ENCODE measurements at places on chromosomes 11 and 22.

- no peak for DNase-seq
Measured at GRCh38 chr22:48309836-48310235, 1517.8 kb downstream of the BRD1 start.

- no peak for DNase-seq
Measured at GRCh38 chr11:61353131-61354067, 8.3 kb downstream of the CYB561A3 start.

DNA sequence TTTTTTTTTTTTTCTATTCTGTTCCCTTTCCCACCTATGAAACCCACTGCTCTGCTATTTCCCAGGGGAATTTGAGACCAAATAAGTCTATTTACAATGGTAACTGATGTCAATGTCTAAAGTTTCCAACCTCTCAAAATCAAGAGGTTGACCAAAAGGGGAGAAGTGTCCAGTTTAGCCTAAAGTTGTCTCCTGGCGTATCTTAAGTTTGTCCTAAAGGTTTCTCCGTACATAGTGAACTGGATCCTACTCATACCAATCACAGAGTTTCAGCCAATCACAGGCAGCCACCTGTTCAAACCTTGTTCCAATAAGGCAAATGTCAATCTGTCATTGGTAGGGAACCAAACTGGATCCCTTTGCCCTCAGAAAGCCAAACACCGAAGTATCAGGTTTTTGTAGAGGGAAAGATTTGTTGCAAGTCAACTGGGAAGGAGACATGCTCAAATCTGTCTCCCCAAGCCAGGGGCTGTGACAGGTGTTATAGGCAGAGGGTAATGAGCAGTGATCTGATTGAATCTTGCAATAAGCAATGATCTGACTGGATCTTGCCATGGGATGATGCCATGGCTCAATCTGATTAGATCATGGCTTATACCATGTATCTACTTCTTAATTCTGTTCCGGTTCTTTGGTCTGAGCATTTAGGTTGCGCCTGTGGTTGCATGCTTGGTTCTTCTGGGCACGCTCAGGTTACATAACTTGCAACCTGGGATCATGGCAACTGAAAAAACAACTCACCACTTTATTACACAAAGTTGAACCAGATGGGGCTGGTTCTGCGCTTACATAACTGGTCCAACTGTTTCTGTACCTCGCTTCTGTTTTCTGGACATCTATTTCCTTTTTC is 1.1 kb upstream of the VPS37C start:
- DNase-seq = no peak

DNA sequence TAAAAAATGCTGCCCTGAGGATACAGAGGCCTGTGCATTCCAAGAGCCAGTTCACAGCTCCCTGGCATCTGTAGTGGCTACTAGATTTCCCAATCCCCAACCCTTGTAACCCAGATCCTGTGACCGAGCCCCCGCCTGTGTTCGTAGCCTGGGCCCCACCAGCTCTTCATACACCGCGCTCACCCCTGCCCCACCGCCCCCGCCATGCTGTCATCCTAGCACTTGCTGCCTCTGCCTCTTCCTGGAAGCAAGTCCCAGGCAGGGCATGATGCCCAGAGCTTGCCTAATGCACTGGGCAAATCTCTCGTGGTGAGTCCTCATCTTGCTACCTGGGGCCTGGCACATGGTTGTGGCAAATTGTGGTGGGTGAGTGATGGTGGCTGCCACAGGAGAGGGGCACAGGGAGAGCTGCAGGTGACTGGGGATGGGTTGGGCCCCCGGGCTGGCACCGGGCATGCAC is 7.1 kb downstream of the MGAT3 start:
- no peak for DNase-seq

DNA sequence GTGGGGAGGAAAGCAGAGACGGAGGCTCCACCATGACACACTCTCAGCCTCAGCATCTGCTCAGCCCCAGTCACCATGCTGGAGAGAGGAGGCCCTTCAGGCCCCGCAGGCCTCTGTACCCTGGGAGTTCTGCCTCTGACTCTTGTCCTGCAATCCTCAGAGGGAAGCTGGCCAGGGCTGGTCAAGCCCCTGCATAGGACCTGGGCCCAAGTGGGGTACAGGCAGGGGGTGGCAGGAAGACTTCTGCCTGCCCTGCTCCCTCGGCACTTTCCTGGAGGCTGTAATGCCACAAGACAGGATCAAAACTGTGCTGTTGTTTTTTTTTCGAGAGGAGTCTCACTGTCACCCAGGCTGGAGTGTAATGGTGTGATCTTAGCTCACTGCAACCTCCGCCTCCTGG is 33.7 kb downstream of the LRRC74B start:
- DNase-seq = no peak

- peak; percentile 50 for DNase-seq
Measured at GRCh38 chr11:44915621-44916020, 35.1 kb downstream of the TP53I11 start.

GRCh38 chr11:71198141-71198822 is 54.1 kb downstream of the SHANK2 start:
- DNase-seq = no peak

GRCh38 chr11:131766637-131767036 is 396.2 kb downstream of the NTM start:
- DNase-seq = no peak

DNA sequence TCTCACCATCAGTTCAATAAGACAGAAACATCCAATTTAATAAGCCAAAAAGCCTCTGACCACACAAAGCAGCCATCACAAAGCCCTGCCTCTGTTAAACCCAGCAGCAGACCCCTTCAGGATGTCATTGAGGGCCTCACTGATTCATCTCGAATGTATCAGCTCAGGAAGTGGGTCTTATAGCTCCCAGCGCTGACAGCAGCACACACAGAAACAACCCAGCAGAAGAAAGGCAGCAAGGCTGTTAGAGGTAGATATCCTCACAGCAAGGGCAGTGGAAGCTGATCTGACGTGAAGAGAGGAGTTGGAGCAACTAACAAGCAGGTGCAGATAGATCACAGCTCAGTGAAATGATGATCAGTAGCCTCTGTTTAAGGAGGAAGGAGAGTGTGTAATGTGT is 86.2 kb upstream of the NCAM1 start:
- DNase-seq = no peak

DNA sequence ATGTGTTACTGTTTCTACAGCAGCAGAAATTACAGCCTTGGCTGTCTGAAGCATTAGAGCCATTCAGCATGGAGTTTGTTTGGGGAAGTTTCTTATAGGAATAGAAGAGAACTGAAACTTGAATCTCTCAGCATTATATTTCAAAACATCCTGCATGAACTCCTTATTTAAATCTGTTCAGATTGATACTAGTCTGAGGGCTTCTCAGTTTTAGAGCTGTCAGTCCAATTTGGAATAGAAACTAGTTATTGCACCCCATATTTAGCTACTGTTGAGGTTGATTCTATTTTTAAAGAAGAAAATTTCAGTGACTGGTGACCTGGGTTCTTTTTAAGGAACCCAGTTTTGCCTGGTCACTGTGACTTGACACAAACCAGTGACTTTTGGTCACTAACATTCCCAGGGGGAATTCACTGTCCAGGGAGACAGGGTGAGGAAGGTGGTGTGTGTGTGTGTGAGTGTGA is 126.0 kb upstream of the TTC12 start:
- no peak for DNase-seq

DNA sequence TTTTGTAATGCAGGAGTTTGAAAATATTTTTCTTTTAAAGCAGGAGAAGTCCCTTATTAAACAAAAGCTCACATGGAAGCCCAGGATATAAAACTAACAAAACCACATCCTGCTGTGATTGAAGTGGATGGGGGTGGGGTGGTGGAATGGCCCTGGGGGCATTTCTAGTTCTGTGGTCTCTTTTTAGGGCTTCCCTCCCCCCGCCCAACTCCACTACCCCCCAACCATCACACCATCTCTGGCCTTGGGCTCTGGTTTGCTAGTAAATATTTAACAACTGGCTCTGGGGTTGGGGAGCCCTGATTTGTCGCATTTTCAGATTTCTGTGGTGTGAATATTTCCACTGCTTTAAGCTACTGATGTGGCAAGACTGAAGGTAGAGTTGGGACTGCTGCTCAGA is 279.6 kb upstream of the PLET1 start:
- no peak for DNase-seq

- DNase-seq = no peak
Measured at GRCh38 chr11:110777775-110778174, 65.5 kb upstream of the ARHGAP20 start.

DNA sequence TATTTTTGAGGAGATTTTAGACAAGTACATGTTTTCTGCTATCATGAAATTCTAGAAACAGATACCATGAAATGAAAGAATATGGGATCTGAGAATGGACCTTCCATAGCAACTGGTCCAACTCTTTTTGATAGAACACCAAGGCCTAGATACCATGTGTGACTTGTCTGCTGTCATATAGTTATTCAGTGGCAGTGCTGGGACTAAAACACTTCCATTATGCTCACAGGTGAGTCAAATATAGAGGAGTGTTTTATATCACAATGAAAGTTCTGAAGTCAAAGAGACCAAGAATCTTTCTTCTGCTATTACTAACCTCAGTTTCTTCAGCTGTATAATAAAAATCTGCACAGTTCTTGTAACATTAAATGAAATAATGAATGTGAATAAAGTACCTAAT is 276.9 kb downstream of the DCDC1 start:
- no peak for DNase-seq

- DNase-seq = no peak
Measured at GRCh38 chr11:66183494-66184048, 84.9 kb upstream of the RAB1B start.

DNA sequence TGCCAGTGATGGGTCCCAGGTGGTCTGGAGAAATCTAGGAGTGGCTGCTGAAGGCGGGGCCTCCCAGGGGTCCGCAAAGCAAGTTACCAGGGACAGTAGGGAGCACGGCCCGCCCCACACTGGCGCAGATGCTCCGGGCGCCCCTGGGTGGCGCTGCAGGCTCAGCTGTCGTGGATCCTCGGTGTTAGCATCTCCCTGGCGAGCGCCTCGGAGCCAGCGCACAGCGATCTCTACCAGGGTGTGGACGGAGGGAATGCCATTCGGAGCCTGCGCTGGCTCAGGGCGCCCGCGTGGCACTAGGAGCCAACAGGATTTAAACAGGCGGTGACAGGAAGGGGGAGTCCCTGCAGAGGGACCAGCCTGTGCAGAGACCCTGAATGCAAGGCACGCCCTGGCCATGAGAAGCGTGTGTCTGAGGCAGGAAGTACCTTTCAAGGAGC is 20.2 kb downstream of the FADS3 start:
- peak; percentile 89 for DNase-seq

GRCh38 chr22:21734540-21735199 is 924 bp downstream of the YPEL1 start:
- no peak for DNase-seq

- no peak for DNase-seq
Measured at GRCh38 chr11:103338621-103339484, 229.6 kb downstream of the DYNC2H1 start.

DNA sequence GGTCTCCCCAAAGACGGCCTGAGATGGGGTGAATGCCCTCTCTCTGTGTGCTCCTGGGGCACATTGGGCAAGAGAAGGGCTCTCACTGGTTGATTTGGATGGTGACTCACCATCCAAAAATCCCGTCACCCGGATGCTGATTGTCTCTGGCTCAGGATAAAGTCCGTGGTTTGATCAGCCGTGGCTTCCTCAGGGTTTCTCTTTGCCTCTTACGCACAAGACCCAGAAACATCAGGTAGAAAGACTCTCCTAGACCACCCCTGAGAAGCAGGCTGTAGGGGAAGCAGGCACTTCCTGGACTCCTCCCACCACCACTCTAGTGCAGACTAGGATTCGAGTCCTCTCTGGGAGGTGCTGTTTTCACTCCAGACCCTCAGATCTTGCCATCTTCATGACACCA is 176.1 kb upstream of the NCAM1 start:
- DNase-seq = peak; percentile 35

GRCh38 chr22:35627267-35628041 is 10.3 kb upstream of the MB start:
- DNase-seq = peak; percentile 86

DNA sequence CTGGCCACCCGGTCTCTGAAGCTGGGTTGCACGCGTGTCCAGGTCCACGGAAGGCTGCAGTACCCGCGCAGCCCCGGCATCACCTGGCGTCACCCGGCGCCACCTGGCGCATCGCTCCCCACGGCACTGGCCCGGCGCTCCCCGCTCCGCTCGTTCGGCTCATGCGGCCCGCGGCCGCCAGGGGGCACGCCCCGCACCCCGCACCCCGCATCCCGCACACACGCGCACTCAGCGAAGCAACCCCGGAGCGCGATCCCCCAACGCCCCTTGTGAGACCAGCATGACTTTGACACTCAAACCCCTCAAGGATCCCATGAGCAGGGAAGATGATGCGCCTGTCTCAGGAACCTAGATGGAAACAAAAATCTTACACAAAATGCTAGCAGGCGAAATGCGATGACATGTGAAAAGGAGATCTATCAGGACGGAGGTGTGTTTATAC is 11.9 kb downstream of the B3GNT6 start:
- no peak for DNase-seq

DNA sequence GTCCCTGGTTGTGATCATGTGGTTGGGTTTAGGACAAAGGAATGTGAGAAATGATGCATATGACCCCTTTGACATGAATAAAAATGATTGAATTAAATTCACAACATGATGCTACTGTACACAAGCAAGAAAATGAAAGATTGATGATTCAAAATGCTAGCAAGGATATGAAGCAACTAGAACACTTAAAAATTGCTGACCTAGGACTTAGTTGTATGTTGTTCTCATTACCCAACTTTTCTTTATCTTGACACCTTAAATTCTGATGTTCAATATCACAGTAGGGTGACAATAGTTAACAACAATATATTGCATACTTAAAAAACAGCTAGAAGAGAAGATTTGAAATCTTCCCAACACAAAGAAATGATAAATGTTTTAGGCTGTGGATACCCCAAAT is 20.6 kb downstream of the OR52A5 start:
- DNase-seq = no peak

GRCh38 chr22:46113910-46114517 is 36.3 kb upstream of the PPARA start:
- no peak for DNase-seq

- DNase-seq = peak; percentile 83
Measured at GRCh38 chr11:22666688-22667439, 453 bp downstream of the GAS2 start.

- no peak for DNase-seq
Measured at GRCh38 chr22:32780726-32781310, 20.7 kb upstream of the TIMP3 start.
